GM23248 (cell line): ENCODE measurements at places on chromosomes 2 and 18. TPM values are rescaled to one million over a fixed set of nuclear protein-coding genes. Genes with fewer than 3 reads are reported as not detected.

DNA sequence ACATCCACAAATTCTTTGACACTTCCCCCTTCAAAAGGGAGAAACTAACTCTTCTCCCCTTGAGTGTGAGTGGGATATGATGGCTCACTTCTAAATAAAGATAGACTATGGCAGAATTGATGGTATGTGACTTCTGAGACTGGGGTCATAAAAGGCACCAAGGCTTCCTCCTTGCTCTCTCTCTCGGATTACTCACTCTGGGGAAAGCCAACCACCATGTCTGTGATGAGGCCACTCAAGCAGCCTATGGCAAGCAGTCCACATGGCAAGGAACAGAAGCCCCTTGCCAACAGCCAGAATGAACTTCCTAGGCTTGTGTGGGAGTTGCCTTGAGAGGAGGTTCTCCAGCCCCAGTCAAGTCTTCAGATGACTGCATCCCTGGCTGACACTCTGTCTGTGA lies 43.6 kb downstream of the KIAA2012 start:
- DNase-seq = no peak

- DNase-seq = peak; percentile 43
Measured at GRCh38 chr2:12979066-12979465, 262.3 kb downstream of the TRIB2 start.

- DNase-seq = peak; percentile 14
Measured at GRCh38 chr2:234945339-234945873, 6.4 kb upstream of the SH3BP4 start.

DNA sequence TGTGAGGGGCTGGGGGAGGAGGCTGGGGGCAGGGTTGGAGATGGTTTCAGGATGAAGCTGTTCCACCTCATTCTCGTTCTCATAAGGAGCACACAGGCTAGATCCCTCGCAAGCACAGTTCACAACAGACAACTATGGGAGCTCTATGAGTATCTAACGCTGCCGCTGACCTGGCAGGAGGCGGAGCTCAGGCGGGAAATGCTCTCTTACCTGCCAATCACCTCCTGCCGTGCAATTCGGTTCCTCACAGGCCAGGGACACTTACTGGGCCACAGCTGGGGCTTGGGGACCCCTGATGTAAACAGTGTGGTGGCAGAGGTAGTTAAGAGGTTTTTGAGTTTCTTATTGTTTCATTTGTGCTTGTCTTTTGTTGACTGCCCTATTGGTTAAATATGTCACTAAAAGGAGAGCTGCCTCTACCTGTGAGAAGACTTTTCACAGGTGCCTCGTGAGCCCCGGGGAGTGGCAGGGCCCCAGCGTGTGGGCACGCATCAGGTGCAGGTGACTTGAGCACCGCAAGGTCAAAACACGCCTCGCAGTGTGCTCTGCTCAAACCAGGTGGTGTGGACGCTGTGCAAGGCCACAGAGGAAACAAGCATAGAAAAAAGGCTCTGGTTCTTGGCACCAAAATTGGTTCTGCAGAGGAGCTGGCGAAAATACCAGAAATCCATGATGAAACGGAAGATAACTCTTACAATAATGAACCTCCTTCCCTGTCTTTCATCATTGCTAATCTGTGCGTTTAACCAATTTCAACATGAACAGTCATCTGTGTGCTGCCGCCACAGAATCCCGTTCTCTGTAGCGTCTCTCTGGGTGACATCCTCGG lies 10.2 kb downstream of the MLPH start:
- no peak for DNase-seq

GRCh38 chr2:158693476-158693875 lies 101.6 kb upstream of the DAPL1 start:
- DNase-seq = no peak

The PKDCC gene
- polyA plus RNA-seq = 0.95 and 1.2 TPM in 2 replicates

DNA sequence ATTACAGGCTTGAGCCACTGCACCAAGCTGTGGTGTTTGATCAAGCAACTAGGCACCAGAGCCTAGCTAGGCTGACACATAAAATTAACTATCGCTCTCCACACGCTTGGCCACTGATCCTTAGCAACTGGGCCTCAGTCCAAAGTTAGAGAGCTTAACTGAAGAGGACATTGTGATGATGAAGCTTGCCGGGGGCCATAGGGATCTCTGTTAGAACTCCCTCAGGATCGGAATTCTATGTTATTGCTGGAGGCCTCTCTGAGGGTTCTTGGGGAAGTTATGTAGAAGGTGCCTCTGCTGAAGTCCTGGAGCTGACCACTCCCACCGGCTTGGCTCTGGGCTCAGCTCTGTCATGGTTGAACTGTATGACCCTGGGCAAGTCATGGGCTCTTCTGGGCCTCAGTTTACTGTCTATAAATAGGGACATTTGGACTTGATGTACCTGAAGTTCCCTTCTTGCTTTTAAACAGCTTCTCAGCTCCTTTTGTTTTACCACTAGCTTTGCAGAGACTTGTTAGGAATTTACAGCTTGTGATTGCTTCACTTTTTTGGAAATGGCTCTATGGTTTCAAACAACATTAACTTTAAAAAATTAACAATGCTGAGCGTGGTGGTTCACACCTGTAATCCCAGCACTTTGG lies 44.1 kb downstream of the GATA6 start:
- no peak for DNase-seq

The ABCB11 gene
- not detected in 2 replicates for polyA plus RNA-seq

The TRIM43 gene
- not detected in 2 replicates for polyA plus RNA-seq

DNA sequence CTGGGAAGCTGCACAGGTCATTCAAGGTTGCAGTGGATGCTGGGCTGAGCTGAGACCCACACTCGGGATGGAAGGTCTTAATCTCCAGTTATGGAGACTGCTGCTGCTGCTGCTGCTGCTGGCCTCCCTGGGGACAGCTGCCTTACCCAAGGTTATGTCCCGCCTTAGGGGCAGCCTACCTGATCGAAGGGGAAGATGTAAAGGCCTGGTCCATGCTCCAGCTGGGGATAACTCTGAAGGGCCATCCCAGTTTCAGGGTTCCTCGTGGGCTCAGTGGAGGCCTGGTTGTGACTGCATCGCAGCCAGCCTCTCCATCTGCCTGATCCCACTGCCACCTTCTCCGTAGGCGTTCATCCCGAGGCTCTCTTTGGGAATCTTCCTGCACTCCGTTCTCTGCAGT lies 33.0 kb downstream of the RHOB start:
- DNase-seq = no peak

The KYNU gene
- polyA plus RNA-seq = 0.15 TPM in 1 of 2 replicates, not detected in the other

The RND3 gene
- polyA plus RNA-seq = 198 and 199 TPM in 2 replicates

The KCNK3 gene
- polyA plus RNA-seq = 0.04 TPM in 1 of 2 replicates, not detected in the other

- DNase-seq = peak; percentile 55
Measured at GRCh38 chr2:201234663-201235135, 25.6 kb upstream of the CASP8 start.

DNA sequence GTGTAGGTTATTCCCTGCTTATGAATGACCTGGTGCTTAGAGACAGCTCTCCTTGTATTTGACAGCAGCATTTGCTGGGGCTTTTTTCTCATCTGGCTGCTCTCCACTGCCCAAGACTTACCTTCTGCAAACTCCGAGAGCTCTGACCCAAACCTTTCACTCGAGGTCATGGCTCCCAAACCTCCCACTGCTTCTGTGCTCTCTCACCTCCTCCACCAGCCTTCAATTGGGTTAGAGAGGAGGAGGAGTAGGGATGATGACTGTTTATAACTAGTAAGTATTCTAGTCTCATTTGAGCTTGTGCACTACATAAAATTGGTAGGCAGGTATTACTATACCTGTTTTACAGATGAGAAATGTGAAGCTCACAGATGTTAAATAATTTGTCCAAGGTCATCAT lies 40.1 kb downstream of the LIMS1 start:
- no peak for DNase-seq

The DNAJC5G gene
- polyA plus RNA-seq = not detected in 2 replicates

The CYP1B1 gene
- 112 and 116 TPM in 2 replicates for polyA plus RNA-seq

The IL36A gene
- polyA plus RNA-seq = not detected in 2 replicates

DNA sequence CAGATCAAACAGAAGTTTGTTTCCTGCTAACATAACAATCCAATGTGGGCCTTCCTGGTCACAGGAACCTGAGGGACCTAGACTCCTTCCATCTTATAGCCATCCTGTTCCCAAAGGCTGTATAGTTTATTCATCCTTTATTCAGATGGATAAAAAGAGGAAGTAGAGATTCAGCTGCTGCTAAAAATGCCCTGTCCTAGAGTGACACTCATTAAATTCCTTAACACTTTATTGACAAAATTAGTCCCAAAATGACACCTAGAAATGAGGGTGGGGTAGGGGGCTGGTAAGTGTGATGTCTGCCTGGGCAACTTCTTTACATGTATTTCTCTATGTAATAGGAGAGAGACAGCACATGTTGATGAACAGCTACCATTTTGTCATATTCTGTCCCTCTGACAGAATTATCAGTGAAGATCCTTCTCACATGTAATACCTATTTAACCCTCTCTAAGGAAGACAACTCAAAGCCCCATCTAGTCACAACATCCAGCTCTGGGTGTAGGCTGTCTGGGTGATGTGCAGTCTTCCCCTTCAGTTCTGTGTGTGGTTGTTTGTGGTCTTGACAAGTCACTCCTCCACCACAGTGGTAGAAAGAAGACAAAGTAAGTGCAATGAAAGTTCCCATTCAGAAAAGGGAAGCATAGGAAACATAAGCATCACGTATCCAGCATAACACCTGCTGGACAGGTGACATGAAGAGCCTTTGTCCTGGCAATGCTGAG lies 253.9 kb upstream of the CNTNAP5 start:
- no peak for DNase-seq

The SDC1 gene
- 24.5 and 25.6 TPM in 2 replicates for polyA plus RNA-seq
